Stimulated activated CD4-positive, alpha-beta T cell treated with anti-CD3 and anti-CD28 coated beads, Interleukin-1b, Interleukin-23, amount 100 ng/mL, for 48 hours (primary cell): ENCODE measurements at places on chromosomes 6 and 20.

DNA sequence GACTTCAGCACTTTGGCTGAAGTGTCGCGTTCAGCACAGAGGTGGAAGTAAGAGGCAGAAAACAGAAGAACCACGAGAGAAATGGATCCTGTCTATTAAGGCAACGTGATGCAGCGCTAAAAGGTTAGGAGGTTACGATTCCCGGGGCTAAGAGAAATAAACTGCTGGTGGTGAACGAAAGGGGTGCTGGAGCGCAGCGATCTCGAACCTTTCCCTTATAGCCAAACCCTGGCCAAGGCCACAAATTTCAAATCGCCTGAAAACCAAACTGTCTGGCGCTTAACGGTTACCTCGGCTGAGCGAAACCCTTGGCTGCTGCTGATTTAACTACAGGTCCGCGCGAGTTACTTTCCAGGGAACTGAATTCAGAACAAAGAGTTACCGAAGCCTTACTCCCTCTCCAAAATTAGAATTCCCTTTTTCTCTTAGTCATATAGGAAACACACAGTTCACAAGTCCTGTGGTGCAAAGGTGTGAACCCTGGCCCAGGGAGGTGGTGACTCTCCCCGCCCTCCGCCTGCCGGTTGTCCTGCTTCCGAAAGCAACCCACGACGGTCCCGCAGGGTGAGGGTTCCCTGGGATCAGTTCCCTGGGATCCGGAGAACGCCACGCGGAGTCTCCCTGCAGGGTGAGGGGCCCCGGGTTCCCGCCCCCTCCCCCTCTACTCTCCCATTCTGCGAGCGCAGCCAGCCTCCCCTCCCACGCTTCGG is 1.3 kb upstream of the SLC35D3 start:
- no peak for DNase-seq

DNA sequence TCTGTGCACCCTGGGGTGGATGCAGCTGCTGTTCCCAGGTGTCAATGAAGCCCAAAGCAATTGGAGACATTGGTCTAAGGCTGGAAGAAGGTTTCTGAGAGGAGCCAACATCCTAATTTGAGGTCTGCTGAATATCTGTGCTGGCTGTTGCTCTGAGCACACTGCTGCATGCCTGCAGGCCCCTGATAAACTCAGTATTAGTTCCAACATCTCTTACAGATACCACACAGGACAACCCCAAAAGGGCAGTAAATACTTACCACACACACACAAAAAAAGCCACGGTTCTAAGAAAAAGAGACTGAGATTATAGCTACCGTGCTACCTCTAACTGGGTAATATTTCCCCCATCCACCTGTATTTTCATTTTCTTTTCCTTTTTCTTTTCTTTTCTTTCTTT is 164.3 kb upstream of the SOX4 start:
- no peak for DNase-seq

DNA sequence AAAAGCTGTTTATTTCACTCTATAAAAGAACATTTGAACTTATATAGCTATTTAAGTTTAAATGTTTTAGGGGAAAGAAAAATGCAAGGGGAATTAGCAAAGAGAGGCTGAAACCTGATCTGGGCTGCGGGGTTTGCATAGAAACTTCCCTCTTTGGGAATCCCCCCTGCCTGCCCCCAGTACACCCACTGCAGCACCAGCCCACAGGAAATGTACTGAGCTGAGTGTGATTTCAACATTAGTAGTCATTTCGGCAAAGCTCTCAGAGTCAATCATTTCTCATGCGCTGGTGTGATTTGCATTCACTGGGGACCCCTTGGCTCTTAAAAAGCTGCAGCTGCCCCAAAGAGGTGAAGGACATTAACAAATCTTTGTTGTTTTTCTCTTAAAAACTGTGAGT is 859.4 kb downstream of the MAFB start:
- no peak for DNase-seq

- DNase-seq, result no peak
These were observed 1.1 kb downstream of the CCDC170 start for GRCh38 chr6:151494936-151495320.

- DNase-seq, result no peak
These were observed 40.4 kb downstream of the DLL1 start for GRCh38 chr6:170250455-170250854.

DNA sequence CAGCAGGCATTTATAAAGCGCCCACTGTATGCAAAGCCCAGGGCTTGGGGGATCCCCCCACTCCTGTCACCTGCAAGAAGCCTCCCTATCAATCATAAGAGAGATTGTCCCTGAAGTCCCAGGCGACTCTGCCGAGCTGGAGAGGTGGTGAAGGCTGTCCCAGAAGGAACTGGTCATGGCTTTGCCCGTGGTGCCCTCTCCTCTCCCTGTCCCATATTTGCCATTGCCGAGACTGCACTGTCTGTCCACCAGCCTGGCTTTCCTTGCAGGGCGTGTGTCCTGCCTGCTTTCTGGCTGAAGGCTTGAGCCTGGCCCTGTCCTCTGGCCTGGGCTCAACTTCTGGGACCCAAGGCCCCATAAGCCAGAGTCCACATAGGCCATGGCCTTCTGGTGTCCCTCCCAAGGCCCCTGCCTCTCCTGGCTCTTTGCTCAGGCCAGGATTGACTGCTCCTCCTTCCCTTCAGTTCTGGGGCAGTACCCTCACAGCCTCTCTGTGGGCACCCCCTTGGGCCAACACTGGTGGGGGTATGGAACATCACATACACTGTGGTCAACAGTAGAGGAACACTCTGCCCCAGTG is 46.9 kb downstream of the CPXM1 start:
- DNase-seq, result no peak

GRCh38 chr6:87789198-87789899 is 87.3 kb upstream of the AKIRIN2 start:
- DNase-seq, result no peak

- DNase-seq, result no peak
These were observed 88.9 kb downstream of the FHL5 start for GRCh38 chr6:96651816-96652215.

- no peak for DNase-seq
These were observed 138.8 kb upstream of the RNF217 start for GRCh38 chr6:124823240-124824111.

GRCh38 chr6:2110504-2110903 is 134.9 kb downstream of the GMDS start:
- DNase-seq, result no peak

DNA sequence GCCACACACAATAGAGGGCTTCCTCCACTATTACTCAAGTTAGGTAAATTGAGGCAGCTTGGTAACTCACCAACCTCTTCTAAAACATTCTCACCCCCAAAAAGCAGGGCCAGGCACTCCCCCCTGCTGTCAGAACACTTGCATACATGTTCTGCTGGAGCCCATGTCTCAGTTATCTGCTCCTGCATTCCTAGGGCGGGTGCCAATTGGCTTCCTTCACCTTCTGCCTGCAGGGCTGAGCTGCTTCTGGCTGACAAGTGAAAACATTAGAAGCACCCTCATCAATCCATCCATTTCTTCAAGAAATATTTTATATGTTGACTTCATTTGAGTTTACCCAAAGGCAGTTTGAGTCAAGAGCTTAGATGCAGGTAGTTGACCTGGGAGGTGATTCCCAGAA is 4.5 kb upstream of the ENTPD6 start:
- DNase-seq, result no peak

DNA sequence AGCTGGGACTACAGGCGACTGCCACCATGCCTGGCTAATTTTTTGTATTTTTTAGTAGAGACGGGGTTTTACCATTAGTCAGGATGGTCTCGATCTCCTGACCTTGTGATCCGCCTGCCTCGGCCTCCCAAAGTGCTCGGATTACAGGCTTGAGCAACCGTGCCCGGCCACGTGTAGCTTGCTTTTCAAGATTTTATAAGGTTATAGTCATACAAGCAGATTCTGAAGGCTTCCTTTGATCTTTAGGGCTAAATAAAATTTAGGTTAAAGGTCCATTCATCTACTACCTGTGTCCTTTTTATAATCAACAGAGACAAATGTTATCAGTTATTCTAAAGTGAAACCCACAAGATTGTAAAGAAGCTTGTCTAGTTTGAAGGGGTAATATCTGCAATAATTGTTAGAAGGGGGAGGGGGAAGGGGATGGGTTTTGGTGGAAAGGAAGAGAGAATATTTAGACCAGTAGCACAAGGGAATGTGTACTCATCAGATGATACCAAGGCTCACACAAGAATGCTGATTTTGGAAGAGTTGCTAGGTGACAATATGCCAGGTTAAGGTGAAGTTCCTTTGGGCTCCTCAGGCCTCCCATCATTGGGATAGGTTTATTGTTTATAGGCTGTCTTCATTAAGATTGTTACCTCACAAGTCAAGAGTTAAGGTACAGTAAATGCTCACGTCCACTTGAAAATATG is 284.7 kb downstream of the ALDH8A1 start:
- DNase-seq, result no peak

GRCh38 chr6:128641703-128642102 is 121.3 kb upstream of the PTPRK start:
- no peak for DNase-seq

- no peak for DNase-seq
These were observed 203.7 kb upstream of the RSPO3 start for GRCh38 chr6:126914801-126915200.

DNA sequence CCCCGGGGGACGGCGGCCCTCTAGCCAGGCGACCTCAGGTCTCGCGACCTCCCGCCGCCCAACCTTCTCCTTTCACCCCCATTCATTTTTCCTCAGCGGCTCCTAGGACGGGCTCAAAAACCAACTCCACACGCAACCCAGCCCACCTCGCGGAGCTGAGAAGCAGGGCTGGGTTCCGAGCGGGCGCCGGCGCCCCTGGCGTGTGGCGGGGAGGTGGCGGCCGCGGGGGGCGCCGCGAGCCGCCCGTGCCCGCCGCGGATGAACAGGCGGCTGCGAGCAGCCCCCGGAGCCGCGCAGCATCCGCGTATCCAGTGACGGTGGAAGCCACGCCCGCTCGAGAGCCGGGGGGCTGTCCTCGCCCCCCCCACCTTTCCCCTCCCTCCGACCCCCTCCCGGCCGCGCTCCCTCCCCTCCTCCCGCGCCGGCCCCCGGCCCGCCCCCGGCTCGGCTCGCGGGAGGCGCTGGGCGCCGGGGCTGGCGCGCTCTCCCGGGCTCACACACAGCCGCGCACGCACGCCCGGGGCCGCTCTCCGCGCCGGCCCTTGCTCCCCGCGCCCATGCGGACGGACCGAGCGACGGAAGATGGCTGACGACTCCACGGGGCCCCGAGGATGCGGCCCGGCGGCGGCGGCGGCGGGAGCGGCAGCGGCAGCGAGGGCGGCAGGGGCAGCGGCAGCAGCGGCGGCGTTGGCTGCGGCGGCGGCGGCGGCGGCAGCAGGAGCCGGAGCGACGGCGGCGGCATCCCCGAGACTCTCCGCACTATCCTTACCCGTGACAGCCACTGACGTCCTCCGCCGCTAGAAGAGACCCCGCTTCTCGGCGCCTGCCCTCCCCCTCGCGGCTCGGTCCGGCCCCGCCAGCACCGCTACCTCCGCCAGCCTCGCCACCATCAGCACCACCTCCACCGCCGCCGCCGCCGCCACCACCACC is at the start of gene SOBP:
Gene SOBP, plus strand, starts transcription at position 482 of the 930 bp plus-strand sequence. CDS start 500 bp downstream, outside the sequence.
- no peak for DNase-seq

DNA sequence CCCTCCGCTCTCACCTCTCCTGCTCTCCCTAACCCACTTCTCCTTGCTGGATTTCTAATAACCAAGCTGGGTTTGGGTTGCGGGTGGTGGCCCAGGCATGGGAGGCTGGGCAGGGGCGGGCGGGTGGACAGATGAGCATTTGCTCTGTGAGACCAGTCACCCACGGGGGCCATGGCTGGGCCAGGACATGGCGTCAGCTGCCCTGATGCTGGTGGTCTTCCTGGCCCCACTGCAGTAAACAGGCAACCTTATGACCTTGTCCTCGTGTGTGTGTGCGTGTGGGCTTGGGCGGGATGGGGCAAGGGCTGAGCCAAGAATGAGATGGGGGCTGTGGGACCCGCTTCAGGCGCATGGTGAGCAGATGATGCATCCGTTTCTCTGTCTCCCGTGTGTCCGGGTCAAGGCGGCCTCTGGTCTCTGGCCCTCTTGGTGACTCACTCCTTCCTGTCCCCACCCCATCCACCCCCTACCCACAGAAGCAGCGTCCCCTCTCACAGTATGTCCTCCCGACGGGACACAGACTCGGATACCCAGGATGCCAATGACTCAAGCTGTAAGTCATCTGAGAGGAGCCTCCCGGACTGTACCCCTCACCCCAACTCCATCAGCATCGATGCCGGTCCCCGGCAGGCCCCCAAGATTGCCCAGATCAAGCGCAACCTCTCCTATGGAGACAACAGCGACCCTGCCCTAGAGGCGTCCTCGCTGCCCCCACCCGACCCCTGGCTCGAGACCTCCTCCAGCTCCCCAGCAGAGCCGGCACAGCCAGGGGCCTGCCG is 41.4 kb upstream of the MYL9 start:
- no peak for DNase-seq

DNA sequence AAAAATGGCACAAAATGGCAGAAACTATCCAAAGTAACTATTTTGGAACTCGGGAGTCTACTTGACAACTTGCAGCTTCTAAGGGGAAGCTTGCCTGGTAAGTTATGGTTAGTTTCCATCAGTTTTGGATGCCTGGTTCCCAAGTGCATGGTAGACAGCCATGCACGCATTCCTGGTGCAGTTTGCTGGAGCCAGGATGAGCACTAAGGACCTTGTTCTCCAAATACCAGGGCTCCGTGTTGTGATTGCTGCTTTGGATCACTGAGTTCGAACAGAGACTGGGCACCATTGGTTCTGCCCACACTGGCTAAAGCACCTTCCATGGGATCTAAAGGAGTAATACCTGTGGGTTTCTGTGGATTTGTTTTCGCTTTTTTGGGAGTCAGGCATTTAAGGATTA is 103.7 kb downstream of the FAM120B start:
- DNase-seq, result no peak

DNA sequence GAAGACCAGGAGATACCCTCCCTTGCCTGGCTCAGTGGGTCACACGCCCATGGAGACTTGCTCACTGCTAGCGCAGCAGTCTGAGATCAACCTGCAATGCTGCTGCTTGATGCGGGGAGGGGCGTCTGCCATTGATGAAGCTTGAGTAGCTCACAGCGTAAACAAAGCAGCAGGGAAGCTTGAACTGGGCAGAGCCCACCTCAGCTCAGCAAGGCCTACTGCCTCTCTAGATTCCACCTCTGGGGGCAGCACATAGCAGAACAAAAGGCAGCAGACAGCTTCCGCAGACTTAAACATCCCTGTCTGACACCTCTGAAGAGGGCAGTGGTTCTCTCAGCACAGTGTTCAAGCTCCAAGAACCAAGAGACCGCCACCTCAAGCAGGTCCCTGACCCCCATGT is 271.3 kb downstream of the ESR1 start:
- DNase-seq, result no peak

DNA sequence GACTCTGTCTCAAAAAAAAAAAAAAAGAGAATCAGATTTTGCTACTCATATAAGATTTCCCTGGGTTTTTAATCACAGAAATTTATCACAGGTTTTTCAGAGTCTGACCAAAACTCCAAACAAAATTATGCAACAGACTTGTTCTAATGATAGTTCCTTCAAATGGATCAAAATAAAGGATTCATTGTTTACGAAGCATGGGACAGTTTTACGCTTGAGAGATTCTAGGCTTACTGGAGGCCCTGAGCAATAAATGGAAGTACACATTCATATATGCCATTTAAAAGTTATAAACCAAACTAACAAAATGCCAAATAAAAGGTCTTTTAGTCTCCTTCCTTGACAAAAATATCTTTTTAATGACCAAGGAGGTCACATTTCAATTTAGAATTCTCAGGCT is 245.1 kb upstream of the KCNQ5 start:
- DNase-seq, result no peak

GRCh38 chr6:78570044-78570443 is 297.3 kb upstream of the IRAK1BP1 start:
- DNase-seq, result no peak
